ENCODE measurements at places on chromosomes 12 and 14.

- DNase-seq: no peak
These were observed 272.1 kb upstream of the SEL1L start for GRCh38 chr14:81805785-81806184.

DNA sequence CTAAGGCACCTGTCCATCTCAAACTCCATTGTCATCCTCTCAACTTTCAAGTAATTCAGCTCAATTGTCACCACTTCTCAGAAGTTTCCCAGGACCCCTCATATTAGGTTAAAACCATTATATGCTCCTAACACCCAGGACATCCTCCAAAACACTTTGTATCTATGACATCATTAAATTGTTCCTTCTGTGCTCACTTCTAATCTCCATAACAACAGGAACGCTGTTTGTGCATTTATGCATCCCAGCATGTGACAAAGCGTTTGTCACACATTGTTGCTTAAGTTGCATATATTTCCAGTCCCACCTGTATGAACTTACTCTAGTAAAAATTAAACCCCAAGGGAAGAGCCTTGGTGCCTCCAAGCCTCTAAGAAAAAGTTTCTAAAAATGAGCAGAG is 133.9 kb downstream of the TBX5 start:
- DNase-seq: no peak

GRCh38 chr12:66087365-66087943 is 43.1 kb downstream of the LLPH start:
- DNase-seq: peak; percentile 40

- no peak for DNase-seq
These were observed 17.4 kb upstream of the KRT7 start for GRCh38 chr12:52215587-52216031.

GRCh38 chr12:64976131-64976530 is 145.0 kb downstream of the WIF1 start:
- no peak for DNase-seq

GRCh38 chr14:103045371-103045869 is 11.9 kb downstream of the CDC42BPB start:
- no peak for DNase-seq

DNA sequence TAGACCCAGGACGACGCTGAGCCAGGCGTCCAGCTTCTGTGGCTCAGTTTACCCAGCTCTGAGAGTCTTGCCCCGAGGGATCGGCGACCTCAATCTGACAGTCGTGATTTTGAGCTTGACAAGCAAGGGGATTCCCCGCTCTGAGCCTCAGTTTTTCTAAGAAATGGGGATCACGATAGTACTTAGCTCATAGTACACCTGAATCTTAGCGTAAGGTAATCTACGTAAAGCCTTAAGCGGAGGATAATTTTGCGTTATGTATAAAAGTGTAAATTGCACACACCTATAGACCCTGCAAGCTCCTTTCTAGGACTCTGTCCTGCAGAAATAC is 285 bp downstream of the MVK start:
- DNase-seq: no peak

GRCh38 chr12:70671698-70672097 is 34.5 kb upstream of the PTPRB start:
- no peak for DNase-seq

DNA sequence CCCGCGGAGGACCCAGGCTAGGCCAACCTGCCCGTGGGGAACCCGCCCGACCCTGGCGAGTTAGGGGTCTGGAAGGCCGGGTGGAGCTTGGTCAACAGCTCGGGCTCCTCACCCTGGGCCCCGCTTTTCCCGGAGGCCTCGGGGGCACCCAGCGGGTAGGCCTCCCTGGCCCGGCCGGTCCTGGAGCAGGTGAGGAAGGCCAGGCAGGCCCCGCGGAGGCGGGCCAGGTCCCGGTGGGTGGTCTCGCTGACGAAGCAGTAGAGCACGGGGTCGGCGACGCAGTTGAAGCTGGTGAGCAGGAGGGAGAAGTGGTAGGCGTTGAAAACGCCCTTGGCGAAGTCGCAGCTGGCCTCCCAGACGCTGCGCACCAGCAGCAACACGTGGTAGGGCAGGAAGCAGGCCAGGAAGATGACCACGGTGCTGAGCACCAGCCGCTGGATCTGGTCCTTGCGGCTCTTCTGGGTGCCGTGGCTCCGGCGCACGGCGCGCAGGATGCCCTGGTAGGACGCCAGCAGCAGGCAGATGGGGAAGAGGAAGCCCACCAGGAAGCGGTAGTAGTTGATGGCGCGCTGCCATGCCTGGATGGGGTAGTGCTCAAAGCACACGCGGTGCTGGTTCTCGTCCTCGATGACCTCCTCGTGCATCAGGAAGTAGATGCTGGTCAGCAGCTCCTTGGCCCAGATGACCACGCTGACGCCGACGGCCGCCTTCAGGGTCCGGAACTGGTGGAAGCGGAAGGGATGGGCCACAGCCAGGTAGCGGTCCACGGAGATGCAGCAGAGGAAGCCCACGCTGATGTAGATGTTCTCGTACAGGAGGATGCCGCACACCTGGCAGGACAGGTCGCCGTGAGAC is 10.3 kb downstream of the GPR68 start:
- no peak for DNase-seq

DNA sequence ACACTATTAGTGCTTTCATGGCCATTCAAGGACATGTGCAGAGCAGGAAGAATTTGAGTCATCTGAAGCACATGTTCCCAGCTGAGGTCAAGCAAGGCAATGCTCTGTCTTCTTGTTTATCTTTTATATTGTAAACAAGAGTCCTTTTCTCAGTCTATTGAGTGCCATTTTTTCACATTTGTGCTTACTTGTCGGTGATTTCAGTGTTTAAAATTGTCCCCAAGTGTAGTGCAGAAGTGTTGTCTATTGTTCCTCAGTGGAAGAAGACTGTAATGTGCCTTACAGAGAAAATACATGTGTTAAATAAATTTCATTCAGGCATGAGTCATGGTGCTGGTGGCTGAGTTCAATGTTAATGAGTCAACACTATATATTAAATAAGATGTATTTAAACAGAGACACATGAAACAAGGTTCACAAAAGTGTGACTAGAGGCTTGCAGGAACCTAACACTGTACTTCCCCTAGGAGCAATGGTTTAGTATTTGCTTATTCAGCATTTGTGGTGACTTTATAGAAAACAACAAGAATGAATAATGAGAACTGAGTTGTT is 391.1 kb downstream of the LRIG3 start:
- DNase-seq: no peak

GRCh38 chr12:11834931-11835330 is 185.5 kb downstream of the ETV6 start:
- no peak for DNase-seq

DNA sequence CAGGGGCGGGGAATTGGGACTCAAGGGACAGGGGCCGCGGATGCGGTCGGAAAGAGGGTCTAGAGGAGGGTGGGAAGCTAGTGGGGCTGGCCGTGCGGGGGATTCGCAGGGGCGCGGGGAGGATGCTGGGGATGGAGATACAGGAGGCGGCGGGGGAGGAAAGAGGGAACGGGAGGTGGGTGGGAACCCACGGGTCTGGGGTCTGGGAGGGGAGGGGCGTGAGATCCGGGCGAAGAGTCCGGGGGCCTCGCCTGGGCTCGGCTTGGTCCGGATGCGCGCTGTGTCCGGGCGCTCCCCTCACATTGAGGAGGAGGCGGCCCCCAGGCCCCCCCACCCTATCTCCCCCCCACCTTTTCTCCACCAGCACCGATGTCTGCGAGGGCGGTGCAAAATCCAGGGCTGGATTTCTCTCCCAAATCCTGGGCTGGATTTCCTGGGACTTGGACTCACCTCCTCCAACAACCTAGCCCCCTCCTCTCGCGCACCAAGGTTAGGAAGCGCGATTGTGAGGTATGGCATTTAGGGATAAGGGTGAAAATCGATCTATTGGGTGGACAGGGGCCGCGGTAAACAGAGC is at the start of gene AGAP2:
TSS of gene AGAP2 (minus strand) at position 82 of the 577 bp plus-strand sequence. CDS start 496 bp downstream, outside the sequence.
- no peak for DNase-seq

- DNase-seq: no peak
These were observed 46.4 kb downstream of the KRT80 start for GRCh38 chr12:52145228-52146088.

- no peak for DNase-seq
These were observed 8.5 kb downstream of the ZFP36L1 start for GRCh38 chr14:68784226-68784910.

- DNase-seq: no peak
These were observed 381.5 kb upstream of the STXBP6 start for GRCh38 chr14:25431211-25432076.

GRCh38 chr12:75868501-75868900 is 163.1 kb downstream of the PHLDA1 start:
- DNase-seq: no peak

GRCh38 chr14:73463411-73463810 is 5.1 kb upstream of the NUMB start:
- peak; percentile 9 for DNase-seq

GRCh38 chr12:69000074-69000473 is 67.1 kb upstream of the CPM start:
- no peak for DNase-seq

DNA sequence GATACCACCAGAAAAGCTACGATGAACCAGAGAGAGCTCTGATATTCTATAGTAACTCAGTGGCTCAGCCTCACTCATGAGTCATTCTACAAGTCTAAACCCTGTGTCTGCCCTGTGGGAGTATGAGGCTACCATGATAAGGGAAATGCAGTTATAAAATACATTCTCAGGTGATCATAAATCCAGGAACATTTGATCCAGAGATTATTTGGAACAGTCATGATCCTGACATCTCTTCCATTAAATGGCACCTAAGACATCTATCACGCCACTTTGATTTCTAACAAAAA is 202.6 kb upstream of the RASSF8 start:
- DNase-seq: no peak

DNA sequence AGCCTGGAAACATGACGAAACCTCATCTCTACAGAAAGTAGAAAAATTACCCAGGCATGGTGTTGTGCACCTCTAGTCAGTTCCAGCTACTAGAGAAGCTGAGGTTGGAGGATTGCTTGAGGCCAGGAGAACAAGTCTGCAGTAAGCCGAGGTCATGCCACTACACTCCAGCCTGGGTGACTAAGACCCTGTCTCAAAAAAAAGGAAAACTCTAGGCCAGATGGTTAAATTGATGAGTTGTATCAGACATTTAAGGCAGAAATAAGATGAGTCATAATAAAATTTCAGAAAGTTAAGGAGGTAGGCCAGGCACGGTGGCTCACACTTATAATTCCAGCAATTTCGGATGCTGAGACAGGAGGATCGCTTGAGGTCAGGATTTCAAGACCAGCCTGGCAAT is 10.7 kb downstream of the EIF2S1 start:
- DNase-seq: no peak

DNA sequence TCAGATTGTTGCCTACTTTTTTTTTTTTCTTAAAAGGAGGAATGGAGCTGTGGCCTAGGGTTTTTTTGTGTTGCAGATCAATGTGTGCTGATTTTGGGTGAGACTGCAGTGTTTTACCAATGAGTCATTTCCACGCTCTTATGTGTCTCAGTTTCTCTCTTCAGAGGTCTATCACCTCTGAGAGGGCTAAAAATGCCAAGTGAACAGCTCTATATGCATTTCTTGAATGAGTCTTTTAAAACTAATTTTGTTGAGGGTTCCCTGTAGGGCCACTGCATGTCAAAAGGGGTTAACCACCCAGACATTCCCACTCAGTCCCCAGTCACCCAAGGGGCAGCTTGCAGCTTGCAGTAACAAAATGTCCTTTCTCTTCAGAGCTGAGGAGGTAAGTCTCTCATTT is 24.3 kb upstream of the GLIPR1L2 start:
- DNase-seq: no peak

- DNase-seq: no peak
These were observed 8.4 kb downstream of the ADCY6 start for GRCh38 chr12:48780381-48781025.

DNA sequence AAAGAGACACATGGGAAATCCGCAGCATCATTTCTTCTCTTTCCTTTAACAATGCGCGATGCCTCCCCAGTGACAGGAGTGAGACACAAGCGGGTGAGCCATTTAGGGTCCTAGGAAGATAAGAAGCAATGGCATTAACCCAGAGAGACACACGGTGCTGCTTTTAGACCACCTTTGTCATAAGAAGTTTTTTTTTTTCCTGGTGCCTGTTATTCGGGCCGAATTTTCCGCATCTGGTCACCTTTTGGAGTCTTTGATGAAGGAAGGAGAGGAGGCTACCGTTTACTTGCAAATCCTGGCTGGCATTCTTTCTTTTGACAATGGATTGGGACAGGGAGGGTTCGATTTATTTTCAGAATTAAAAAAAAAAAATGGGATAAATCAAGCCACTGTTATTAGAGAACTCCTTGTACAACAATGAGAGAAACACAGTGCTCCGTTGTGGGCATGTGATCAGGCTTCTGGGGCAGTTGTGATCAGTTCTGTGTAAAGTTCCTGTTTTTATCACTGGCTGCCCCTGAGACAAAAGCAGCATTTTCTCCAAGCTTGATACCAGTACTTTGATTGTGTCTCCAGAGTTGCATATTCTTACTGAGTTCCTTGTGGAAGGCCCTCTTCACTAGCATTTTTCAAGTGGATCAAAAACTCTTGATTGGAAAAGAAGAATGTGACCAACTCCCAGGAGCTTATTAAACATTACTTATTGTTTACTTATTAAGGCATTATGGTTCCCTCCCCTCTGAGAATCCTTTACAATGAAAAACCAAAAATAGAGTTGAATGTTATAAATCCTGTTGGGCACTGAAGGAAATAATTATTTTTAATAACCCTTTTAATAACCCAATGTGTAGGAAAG is 1.1 kb downstream of the DIP2B start:
- DNase-seq: no peak

- DNase-seq: no peak
These were observed 199.6 kb downstream of the CHST11 start for GRCh38 chr12:104656383-104656782.

DNA sequence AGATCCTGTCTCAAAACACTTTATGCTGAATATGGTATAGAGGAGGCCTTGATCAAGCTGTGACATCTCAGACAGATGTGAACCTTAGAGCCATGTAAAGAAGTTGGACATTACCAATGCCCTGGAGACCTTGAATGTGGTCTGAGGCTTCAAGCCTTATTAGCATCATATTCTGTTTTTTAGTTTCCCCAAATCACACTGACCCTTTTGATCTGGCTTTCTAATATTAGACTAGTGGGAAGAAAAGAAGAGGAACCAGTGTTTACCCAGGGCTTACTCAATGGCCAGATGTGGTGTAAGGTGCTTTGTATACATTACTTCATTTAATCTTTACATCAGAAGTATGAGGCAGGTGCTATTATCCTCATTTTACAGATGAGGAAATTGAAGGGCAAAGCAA is 10.6 kb upstream of the TBPL2 start:
- no peak for DNase-seq

DNA sequence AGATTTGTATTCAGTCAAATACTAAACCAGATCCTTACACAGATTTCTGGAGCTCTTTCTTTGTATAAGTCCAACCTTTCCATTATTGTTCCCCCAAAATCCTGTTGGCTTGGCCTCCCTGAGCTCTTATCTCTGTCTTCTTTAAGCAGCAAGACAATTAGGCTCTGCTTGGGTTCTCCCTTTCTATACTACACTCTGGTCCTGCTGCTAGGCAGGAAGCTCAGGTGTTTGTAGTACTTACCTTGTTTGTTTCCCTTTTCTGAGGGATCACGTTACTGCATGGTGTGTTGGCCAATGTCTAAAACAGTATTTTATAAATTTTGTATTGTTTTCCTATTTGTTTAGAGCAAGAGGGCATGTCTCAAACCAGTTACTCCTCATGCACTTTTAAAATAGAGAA is 192.9 kb downstream of the PRKD1 start:
- no peak for DNase-seq

GRCh38 chr12:2686280-2686646 is 108.5 kb upstream of the FKBP4 start:
- DNase-seq: no peak
